ENCODE measurements at places on chromosomes 16 and 17.

GRCh38 chr17:71383091-71383490, 737.7 kb upstream of the SOX9 start:
- H3K4me3 ChIP-seq, result no peak overlapping the region
- H3K36me3 ChIP-seq, result no peaks in the 10 kb centered on the region
- no peaks in the 10 kb centered on the region for H3K4me1 ChIP-seq
- H3K27me3 ChIP-seq, result peaks cover 2% of the 10 kb centered on the region
- no peak for DNase-seq

- H3K36me3 ChIP-seq, result no peaks in the 10 kb centered on the region
- H3K4me3 ChIP-seq, result no peak overlapping the region
- H3K27ac ChIP-seq, result peak overlapping the region; percentile 87
- peaks cover 44% of the 10 kb centered on the region for H3K4me1 ChIP-seq
- no peaks in the 10 kb centered on the region for H3K27me3 ChIP-seq
Measured at GRCh38 chr17:42920106-42920900, 19.7 kb downstream of the G6PC1 start.

DNA sequence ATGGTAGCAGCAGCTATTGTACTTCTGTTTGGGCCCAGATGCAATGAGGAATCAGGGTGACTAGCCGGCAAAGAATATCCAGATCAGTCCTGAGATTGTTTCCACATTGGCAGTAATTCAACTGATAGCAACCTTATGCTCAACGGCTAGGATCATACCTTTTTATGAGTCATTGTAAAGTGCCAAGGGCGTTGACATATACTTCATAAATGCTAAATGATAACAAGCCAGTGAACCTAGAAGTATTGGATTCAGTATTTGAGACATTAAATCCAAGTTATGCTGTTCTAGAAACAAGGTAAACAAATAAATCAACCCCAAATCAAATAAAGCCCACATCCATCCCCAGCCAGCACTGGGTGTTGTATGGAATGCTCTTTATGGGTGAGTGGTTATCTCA, 207.1 kb upstream of the ZFHX3 start:
- DNase-seq, result no peak
- no peaks in the 10 kb centered on the region for H3K27me3 ChIP-seq
- H3K4me1 ChIP-seq, result peaks cover 5% of the 10 kb centered on the region
- no peak overlapping the region for H3K4me3 ChIP-seq

DNA sequence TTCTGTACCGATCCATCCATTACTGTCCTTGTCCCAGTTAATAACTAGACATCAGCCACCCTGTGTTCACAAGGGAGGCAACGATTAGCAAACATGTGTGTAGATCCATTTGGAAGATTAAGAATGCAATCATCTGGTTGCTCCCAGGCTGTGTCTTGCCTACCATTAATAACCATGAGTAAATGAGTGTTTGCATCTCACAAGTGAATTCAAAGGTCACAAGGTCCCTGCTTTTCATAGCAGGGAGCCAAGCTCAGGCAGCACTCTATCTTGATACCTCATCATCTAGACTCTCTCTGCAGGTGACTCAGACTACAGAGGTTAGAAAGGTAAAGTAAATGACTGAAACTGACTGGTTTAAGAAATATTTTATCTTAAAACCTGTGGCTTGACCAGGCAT, 25.3 kb downstream of the VWA3A start:
- no peak for DNase-seq
- no peaks in the 10 kb centered on the region for H3K4me1 ChIP-seq
- H3K27ac ChIP-seq, result no peak overlapping the region
- no peaks in the 10 kb centered on the region for H3K27me3 ChIP-seq
- no peak overlapping the region for H3K4me3 ChIP-seq

GRCh38 chr17:73135766-73136165, 29.0 kb upstream of the SSTR2 start:
- H3K27me3 ChIP-seq, result peaks cover 12% of the 10 kb centered on the region
- no peak for DNase-seq
- no peaks in the 10 kb centered on the region for H3K4me1 ChIP-seq
- no peak overlapping the region for H3K4me3 ChIP-seq

DNA sequence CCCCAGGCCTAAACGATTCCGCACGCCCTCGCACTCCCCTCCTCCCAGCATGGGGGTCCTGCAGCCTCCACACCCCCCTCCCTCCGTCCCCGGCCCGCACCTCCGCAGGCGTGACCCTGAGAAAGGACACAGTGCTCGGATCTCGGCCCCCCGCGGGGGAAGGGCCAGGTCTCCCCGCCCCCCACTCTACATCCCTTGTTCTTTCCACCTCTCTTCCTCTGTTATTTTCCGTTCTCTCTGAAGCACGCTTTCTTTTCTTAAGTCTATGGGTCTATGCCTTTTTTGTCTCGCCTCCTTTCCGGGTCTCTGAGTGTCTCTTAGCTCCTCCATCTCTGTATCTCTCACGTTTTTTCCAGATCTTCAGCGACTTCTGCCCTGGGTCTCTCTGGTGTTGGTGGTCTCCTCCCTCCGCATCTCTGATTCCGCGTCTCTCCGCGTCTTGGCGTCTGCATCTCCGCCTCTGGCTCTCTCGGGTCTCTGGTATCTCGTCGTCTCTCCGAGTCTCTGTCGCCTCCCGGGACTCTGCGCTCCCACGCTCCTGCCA, 2.1 kb upstream of the HES7 start:
- H3K27ac ChIP-seq, result no peak overlapping the region
- peaks cover 38% of the 10 kb centered on the region for H3K4me1 ChIP-seq
- peaks cover 65% of the 10 kb centered on the region for H3K27me3 ChIP-seq
- H3K4me3 ChIP-seq, result peak overlapping the region; percentile 61

DNA sequence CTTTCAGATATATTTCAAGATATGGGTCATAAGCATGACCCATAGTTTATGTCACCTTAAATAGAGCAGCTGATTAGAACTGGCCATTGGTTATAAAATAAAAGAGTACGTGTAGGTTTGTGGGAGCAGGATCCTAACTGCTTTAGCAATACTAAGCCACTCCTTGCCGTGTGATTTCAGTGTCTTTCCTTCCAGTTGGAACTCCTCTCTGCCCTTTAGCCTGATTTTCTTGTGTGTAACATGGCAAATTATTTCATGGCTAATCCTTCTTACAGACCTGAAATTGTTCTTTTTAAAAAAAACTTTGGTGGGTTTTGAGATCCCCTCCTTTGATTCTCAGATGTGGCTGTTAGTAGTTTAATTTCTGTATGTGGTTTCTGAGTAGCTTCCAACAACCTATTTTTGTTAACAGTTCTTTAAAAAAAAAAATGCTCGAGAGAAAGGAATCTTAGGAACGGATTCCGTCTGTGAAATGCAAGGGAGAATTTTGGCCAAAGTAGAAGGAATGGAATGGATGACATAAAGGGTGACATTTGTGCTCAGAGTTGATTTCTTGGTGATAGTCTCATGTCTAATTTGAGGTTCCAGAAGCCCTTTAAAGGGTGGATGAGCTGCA, 39.9 kb downstream of the DHRS7B start:
- no peaks in the 10 kb centered on the region for H3K27me3 ChIP-seq
- DNase-seq, result no peak
- no peaks in the 10 kb centered on the region for H3K4me1 ChIP-seq
- H3K36me3 ChIP-seq, result peaks cover 2% of the 10 kb centered on the region
- no peak overlapping the region for H3K4me3 ChIP-seq

DNA sequence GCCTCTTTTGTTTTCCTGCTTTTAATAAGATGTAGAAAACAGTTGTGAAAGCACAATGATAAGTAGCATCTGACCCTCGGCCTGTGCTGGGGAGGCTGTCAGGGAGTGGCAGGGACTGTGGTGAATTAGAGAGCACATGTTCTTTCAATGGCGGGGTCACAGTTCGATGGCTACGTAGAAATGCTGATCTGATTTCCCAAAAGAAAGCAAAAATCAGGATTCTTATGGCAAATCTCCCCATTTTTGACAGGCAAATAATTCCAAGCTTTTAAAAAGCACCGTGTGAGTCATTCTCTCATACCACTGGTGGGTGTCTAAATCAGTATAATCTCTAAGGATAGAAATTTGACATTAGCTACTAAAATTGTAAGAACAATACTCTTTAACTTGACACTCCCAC, 4.2 kb upstream of the MAPK7 start:
- no peak overlapping the region for H3K27ac ChIP-seq
- no peaks in the 10 kb centered on the region for H3K27me3 ChIP-seq
- peak; percentile 32 for DNase-seq

DNA sequence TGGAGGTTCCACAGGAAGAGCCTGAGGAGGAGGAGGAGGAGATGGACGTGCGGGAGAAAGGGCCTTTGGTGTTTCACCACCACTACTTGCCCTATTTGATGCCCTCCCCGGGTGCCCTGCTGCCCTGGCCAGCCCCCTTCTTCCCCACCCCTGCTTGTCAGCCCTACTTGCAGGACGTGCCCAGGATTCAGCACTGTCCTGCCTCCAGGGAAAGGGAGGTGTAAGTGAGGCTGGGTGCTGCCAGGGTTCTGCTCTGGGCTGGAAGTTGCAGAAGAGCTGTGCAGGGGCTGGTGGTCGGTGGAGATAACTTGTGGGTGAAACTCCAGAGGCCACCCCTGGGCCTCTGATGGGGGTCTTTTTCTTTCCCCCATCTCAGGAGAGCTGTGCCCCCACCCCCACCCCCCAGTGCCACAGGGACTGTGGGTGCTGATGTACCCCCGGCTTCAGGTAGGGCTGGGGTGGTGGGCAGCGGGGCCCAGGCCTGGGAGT, 3.0 kb downstream of the PRR29 start:
- H3K27me3 ChIP-seq, result peaks cover 15% of the 10 kb centered on the region
- H3K4me3 ChIP-seq, result no peak overlapping the region
- H3K4me1 ChIP-seq, result peaks cover 27% of the 10 kb centered on the region
- H3K36me3 ChIP-seq, result no peaks in the 10 kb centered on the region

GRCh38 chr16:62130101-62130500, 93.9 kb upstream of the CDH8 start:
- H3K4me1 ChIP-seq, result no peaks in the 10 kb centered on the region
- DNase-seq, result no peak
- H3K27ac ChIP-seq, result no peak overlapping the region
- H3K36me3 ChIP-seq, result no peaks in the 10 kb centered on the region
- no peaks in the 10 kb centered on the region for H3K27me3 ChIP-seq

DNA sequence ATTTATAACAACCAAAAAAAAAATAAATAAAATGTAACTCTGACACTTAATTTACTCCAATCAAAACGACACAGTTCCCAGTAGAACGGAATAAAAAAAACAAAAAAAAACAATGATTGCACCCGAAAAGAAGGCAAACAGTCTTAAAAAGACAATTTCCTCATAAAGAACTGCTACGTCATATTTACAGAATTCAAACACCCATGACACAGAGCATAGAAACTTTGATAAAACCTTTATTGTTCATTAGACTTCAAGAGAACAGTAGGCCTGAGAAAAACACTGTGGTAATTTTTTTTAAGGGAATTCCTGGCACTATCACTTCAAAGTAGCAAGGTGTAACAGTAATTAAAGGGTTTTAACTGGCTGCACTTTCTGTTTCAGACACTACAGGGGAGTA, 26.1 kb downstream of the FAM222B start:
- no peak for DNase-seq
- H3K27me3 ChIP-seq, result no peaks in the 10 kb centered on the region
- H3K36me3 ChIP-seq, result no peaks in the 10 kb centered on the region
- H3K4me1 ChIP-seq, result no peaks in the 10 kb centered on the region

GRCh38 chr16:9050102-9050830, 41.2 kb upstream of the HAPSTR1 start:
- peaks cover 6% of the 10 kb centered on the region for H3K4me1 ChIP-seq
- H3K4me3 ChIP-seq, result no peak overlapping the region
- H3K36me3 ChIP-seq, result no peaks in the 10 kb centered on the region
- no peak for DNase-seq

DNA sequence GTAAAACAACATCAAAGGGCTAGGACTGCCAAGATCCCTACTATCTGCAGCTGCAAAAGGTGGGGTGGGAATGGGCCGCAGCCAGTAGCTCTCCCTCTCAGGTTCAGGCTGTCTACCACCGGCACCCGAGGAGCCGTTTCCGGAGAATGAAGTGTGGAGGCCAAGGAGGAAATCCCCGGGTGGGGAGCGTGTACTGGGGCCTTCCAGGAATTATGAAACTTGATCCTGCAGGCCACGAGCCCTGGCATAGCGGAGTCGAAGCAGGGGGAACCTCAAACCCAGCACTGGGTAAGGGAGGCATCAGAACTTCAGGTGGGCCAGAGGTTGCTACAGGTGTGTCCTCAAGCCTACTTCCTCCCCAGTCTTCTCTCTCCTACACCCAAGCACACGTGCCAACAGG, 5.1 kb downstream of the INPP5K start:
- peaks cover 35% of the 10 kb centered on the region for H3K36me3 ChIP-seq
- DNase-seq, result no peak
- H3K27me3 ChIP-seq, result no peaks in the 10 kb centered on the region

GRCh38 chr16:4316864-4317531, 1.1 kb downstream of the GLIS2 start:
- peaks cover 17% of the 10 kb centered on the region for H3K27me3 ChIP-seq
- peak overlapping the region; percentile 50 for H3K4me3 ChIP-seq
- DNase-seq, result no peak
- H3K36me3 ChIP-seq, result no peaks in the 10 kb centered on the region
- H3K27ac ChIP-seq, result peak overlapping the region; percentile 32
- H3K4me1 ChIP-seq, result peaks cover 62% of the 10 kb centered on the region

- peak overlapping the region; percentile 51 for H3K27ac ChIP-seq
- H3K27me3 ChIP-seq, result peaks cover 3% of the 10 kb centered on the region
- H3K4me1 ChIP-seq, result peaks cover 20% of the 10 kb centered on the region
- peak; percentile 38 for DNase-seq
- H3K4me3 ChIP-seq, result no peak overlapping the region
Measured at GRCh38 chr16:2795395-2796143, 2.7 kb upstream of the PRSS41 start.

GRCh38 chr17:39064819-39065218, 86.6 kb downstream of the PLXDC1 start:
- H3K4me1 ChIP-seq, result no peaks in the 10 kb centered on the region
- H3K27ac ChIP-seq, result no peak overlapping the region
- H3K27me3 ChIP-seq, result no peaks in the 10 kb centered on the region
- no peak for DNase-seq

DNA sequence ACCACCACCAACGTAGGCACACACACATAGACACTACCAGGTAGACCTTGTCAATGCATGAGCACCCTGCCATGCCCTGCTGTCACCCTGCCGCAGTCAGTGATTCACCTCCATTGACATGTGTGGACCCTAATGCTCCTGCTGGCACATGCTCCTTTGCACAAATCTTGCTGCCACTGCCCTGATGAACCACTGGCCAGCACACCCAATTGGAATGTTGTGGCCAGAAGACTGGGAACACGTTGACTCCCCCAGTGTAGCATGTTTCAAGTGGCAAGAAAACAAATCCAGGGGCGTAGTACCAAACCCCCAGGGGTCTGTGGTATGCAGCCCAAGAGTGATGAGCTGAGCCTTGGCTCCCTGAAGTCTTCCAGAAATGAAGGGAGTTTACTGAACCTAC, 486.4 kb upstream of the KIF2B start:
- no peak for DNase-seq
- H3K27ac ChIP-seq, result no peak overlapping the region
- H3K27me3 ChIP-seq, result no peaks in the 10 kb centered on the region
